Fibroblast of villous mesenchyme (primary cell): ENCODE measurements at places on chromosomes 6 and 20.

DNA sequence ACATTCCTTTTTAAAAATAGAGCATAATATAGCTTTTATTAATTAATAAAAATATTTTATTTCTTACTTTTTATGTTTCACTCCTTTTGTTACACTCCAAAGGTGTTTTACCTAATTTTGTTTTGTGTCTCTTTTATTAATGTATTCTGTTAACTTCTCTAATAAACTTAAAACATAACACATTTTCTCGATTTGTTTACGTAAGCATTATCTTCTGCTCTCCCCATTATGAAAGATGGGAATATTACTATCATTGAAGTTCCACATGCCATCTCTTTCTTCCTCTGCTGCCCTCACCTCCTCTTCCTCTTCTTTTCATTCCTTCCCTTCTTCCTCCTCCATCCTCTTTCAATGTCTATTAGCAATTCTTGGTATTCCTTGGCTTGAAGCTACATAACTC, 85.0 kb upstream of the HCRTR2 start:
- no peak for DNase-seq

DNA sequence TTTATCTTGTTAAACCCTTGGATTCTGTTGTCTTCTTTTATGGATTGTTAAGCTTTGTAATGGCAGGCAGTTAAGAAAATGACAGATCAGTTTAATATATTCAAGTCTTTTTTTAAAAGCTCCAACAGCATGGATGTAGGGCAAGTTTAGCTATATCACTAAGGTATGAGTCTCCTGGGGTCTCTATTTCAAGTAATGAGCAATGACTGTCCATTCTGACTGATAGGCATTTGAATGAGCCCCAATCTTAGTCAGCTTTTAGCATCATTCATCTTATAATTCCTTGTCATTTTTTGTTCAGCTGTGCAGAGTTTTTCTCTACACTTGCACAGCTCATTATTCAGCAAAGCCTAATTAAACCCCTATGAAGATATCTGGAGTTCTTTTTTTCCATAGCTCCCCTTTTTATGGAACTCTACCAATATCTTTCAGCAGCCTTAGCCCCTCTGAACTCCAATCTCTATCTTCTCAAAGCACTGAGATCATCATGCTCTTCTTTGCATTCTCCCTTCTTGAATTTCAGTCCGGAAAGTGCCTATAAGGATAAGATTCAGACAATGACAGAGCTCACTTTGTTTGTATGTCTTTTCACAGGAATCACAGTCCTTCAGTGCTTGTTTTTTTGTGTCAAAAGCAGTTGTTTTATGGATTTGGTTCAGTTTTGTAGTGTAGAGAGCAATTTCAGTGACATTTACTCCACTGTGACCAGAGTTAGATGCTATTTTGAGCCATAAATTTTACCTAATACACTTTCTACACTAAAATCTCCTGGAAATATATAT, 97.2 kb upstream of the DOK5 start:
- no peak for DNase-seq

DNA sequence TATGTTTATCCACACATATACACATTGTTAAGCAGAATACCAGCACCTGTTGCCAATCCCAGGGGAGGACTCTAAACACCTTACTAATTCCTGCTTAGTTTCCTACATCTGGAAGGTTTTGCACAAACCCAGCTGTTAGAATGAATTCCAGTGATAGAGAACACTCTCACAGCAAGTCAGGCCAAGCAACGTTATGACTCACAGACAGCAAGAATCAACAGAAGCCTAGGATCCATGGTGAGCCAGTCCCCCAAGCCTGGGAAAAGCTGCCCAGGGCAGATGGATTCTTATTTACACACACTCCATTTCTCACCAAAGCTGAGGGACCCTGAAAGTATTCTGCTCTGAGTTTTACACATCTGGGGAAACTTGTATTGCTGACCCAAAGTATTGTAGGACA, 291.7 kb downstream of the SLC35F1 start:
- no peak for DNase-seq

GRCh38 chr20:52748285-52748932, 223.7 kb upstream of the TSHZ2 start:
- DNase-seq = peak; percentile 9

DNA sequence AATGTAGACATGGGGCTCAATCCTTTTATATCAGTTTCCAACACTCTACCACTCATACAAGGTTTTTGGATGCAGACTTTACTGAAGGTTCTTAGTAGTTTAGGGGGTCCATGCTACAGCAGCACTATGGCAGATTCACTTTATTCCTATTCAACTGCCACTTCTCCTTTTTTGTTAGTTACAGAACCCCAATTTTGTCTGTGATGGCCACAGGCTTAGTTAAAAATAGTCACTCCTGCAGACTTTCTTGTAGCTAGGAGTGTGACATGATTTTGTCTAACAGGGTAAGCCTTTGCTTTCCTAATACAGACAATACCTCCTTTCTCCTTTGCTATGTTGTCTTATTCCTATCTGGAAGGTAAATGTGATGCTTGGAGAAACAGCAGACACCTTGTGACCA, 90.0 kb upstream of the SLC24A3 start:
- no peak for DNase-seq

GRCh38 chr6:38169221-38169976, 349.9 kb downstream of the ZFAND3 start:
- DNase-seq = no peak

DNA sequence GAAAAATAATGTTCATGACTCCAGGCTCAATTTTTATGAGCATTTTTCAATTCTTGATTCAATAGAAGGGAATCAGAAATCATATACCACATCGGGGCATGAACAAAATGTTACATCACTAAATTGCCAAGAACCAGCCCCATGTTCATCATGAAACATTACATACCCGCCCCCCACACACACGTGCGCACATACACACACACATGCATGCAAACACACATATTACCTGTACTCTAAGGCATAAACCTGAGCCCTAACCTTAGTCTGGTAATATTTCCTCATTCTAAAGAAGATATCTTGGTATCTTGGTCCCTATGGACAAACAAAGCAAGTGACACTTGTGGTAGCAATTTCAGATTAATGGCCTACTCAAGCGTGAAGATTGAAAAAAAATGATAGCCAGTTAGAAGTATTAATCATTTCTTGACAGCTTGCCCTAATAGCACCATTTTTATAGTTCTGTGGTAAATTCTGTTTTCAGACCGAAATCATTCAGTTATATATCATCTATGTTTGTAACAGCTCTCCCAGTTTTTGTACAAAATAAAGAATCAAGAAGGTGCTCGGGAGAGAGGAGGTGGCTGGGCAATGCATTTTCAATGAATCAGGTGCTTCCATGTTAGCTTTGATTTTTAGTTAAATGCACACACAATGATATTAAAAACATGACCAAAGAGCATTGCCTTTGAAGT, 95.4 kb upstream of the DOK5 start:
- no peak for DNase-seq

GRCh38 chr6:52305411-52305810, 20.9 kb upstream of the MCM3 start:
- no peak for DNase-seq

- peak; percentile 61 for DNase-seq
Observed at GRCh38 chr20:44442298-44443070, 33.2 kb upstream of the TTPAL start.

DNA sequence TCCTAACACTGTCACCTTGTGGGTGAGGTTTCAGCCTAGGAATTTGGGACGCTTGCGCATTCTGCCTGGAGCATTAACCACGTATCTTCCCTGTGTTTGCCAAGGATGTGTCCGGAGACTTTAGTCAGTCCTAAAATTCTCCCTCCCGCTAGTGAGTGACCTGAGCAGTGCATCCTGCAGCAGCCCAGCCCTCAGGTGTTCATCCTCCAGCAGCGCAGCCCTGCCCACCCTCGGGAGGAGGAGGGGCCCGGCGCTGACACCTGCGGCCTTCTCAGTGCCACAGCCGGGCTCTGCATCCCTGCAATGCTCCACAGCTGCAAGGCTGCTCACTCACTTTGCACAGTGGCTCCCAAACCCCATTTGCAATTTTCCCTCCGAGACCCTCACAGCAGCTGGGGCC, 79.5 kb downstream of the ERMARD start:
- no peak for DNase-seq

- DNase-seq = peak; percentile 69
Observed at GRCh38 chr6:152552616-152553209, 84.4 kb downstream of the SYNE1 start.
